ENCODE measurements at places on chromosomes 5 and 9.

GRCh38 chr9:92745331-92745730 is 19.3 kb downstream of the BICD2 start:
- no peak for DNase-seq

- DNase-seq, result no peak
Measured at GRCh38 chr9:92649007-92649406, 20.9 kb downstream of the IPPK start.

GRCh38 chr9:123453831-123454321 is 97.9 kb downstream of the CRB2 start:
- no peak for DNase-seq

GRCh38 chr9:109286571-109286977 is 34.3 kb downstream of the EPB41L4B start:
- no peak for DNase-seq

DNA sequence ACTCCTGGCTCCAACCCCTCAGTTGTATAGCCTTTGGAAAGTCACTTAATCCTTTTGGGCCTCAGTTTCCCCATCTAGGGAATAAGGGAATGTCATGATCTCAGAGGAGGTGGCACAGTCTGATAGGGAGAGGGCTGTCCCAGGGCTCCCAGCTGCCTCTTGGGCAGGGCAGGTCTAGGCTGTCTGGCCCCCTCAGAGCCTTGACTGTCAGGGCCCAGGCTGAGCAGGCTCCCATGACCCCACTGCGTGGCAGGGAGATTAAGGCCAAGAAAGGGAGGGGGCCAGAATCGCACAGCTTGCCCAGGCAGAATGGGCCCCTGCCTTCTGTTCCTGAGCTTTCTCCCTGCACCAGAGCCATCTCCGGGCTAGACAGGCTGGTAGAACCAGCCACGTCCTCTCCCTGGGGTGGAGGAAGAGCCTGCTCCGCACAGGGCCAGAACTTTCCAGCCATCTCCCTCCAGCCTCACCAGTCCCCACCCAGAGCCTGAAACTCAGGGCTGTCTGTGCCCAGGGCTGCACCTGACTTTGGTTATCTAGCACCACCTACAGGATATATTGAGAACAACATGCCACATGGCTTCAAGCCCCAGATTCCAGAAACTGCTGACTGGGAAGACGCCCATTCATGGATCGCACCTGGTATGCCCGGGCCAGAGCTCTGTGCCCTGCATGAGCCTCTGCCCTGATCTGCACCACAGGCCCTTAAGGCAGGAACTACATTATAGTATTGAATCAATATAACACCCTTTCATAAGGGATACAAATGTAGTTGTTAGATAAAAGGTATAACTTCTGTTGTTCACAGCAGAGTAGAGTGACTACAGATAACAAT is 32.1 kb downstream of the NAIF1 start:
- peak; percentile 35 for DNase-seq

DNA sequence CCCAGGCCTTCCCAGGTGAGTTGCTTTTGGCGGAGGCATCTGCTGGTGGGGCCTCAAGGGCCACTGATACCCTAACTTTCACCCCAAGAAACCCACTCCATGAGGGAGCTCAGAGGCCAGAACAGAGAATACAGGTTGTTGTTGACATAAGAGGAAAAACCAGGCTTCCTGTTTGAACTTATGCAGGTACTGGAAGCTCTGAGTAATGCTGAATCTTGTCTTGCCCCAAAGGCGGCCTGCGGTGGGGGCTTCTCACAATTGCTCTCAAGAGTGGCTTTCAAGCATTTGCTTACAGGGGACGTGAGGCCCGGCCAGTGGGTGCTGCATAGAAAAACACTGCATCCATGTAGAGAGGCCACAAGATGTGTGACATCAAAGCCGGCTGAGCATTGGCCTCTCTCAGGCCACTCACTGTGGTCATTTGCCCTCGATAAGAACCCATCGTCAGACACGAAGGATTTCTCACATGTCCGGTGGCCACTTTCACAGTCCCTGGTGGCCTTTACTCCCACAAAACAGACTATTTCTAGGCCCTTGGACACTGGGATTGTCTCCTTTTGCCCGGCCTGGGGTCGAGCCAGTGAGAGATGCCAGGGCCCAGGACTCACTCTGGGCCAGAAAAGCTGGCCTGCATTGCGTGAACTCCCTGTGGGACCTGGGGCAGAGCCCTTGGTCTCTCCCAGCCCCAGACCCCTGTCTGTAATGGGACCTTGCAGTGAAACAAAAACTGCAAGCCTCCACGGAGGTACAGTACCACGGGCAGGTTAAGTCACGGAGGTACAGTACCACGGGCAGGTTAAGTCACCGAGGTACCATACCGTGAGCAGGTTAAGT is 34.5 kb upstream of the TCF7 start:
- no peak for DNase-seq

GRCh38 chr9:34993502-34994259 is 4.1 kb downstream of the DNAJB5 start:
- no peak for DNase-seq

DNA sequence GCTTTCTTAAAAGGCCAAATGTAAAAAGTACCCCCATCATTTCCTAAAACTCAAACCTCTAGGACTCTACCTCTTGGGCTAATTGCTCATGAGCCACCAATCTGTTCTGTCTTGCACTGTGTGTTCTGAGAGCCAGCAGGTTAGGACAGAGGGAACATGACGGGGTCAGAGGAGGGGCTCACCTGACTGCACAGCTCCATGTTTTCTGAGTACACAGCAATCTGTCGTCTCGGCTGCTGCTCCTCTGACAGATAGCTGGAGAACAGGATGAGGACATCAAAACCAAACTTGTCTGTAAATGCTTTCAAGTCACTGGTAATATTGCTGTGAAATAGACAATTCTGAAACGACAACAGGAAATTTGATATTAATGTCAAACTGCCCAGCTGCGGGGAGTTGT is 50.9 kb upstream of the PCA3 start:
- no peak for DNase-seq

DNA sequence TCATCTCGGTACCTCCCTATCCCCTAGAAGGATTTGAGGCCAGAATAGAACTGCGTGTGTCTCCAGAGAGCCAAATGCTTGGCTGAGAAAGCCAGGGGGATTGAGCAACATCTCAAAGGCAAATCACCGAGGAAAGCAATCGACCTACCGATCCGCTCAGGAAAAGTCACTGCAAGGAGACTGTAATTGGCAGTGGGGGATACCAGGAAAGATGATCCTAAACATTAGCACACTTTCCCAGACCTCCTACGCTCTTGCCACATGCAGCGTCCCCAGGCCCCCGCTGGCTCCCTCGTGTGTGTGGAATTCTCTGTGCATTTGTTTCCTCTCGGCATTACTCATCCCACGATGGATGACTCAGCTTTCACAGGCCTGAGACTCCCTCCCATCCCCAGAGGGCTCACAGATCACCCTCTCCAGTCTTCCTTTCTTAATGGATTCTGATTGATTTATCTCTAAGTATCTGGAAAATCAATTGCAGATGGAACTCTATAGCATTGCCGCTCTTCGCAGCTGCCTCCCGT is 82.2 kb upstream of the ICE1 start:
- no peak for DNase-seq

DNA sequence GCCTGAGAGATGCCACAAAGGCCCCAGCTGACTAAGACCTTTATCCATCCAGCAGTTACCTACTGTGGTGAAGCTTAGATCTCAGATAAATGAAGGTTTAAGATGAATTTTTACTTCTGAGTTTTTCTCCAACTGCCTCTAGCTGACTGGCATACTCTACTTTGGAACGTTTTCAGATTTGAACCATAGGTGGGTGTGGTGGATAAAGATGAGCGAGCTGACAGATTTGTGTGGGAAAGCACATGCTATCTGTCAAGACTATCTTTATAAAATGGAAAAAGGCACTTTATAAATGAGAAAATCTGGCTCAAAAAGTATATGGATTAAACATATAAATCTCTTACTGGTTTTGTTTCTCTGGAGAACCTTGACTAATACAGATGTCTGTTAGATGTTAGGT is 160.8 kb downstream of the MCTP1 start:
- no peak for DNase-seq

GRCh38 chr5:147361441-147362175 is 126.8 kb downstream of the STK32A start:
- DNase-seq, result no peak

DNA sequence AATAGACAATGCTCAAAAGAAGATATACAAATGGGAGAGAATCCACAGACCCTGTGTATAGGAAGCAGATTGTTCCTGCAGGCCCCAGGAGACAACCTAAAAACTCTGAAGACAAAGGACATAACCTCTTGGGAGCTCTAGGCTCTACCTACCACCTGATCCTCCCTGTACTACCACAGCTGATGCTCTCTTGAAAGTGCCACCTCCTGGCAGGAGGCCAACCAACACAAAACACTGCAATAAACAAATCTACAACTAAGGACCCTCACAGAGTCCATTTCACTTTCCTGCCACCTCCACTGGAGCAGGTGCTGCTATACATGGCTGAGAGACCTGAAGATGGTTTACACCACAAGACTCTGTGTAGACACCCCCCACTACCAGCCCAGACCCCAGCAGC is 49.0 kb downstream of the STARD4 start:
- DNase-seq, result no peak

DNA sequence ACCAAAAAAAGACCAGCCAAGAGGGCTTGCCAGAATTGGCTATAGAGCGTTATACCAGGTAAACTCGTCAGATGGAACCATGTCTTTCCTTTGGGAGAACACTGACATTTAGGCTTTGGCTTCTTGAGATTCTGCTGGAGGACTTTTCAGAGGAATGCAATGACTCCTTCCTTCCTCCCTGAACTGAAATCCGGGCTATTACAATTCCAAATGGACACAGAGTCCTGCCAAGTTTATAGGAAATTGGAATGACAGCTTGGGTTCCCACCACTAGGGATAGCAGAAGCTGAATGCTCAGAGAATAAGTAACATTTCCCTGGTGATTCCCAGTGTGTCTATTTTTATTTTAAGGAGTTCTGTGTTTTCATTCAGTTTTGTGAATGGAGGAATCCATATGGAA is 143.0 kb downstream of the FGF1 start:
- no peak for DNase-seq

DNA sequence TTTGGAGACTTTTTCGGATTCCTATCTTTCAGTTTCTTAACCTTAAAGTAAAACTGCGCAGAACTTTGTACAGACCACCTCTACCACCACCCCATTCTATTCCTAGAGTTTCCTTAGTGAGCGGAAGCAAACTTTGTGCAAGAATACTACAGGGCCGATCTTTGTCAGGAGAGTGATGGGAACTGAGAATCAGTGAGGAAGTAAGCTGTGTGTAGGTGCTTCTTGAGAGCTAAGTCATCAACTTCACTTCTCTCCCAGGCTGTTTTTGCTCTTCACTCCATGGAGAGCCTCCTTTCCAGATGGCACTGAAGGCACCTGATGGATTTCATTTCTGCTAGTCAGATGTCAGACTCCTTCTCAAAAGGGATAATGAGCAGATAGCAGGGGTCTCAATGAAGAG is 127.3 kb downstream of the SPATA31D1 start:
- DNase-seq, result no peak

- no peak for DNase-seq
Measured at GRCh38 chr9:470552-471194, 256.0 kb downstream of the DOCK8 start.

GRCh38 chr9:12554636-12555035 is 138.5 kb upstream of the TYRP1 start:
- no peak for DNase-seq
